GM12864 (cell line): ENCODE measurements at places on chromosomes 3 and 15.

DNA sequence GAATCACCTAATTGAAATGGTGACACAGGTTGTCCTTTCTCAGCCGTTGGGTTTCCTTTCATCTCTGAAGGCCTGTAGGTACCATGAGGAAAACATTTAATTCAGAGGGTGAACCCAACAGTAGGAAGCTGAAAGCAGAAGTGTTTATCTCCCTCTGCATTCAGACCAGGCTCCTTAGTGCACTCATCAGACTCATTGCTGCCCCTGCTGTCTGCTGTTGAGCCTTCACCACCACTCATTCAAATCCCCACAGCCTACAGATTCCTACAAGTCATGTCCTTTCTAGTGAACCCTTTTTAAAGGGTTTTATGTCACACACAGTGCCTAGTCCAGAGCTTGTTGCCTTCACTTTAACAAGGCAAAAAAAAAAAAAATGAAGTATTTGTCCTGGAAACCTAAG, 13.4 kb downstream of the WDR48 start:
- DNase-seq, result no peak

DNA sequence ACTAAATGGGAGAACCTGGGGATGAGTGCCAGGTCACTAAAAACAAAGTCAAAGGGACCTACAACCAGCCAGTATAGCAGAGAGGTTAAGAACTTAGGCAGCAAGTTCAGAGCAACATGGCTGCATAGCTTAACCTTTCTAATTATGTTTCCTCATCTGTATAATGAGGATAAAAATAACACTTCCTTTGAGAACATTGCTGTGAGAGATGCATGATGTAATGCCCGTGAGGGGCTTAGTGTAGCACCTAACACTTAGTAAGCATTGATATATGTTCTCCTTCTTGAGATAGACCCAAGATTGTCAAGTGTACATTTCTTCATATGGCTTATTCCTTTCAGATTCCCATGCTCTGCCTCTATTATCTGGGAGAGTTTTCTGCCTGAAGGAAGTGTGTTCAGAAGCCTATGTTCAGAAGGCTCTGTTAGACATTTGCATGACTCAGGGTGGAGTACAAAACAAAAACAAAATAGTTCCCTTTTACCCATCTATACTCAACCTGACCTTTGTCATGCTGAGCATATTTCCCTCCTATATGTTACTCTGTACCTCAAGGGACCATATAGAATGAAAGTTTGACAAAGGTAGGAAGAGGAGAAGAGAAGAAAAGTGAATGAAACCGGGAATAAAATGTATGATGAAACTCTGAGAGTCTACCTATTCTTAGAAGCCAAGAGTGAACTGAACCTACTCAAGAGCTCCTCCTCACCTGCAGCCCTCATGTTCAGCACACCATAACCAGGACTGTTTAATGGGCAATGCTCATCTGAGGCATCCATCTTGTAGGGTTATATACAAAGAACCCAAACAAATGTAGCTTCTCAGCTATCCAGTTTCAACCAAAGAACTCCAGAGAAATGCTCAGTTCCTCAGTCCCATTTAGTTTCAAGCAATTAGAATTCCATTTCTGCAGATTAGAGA, 70.7 kb upstream of the KCNMB2 start:
- DNase-seq, result peak; percentile 41

GRCh38 chr3:20325563-20325962, 139.6 kb upstream of the SGO1 start:
- no peak for DNase-seq

DNA sequence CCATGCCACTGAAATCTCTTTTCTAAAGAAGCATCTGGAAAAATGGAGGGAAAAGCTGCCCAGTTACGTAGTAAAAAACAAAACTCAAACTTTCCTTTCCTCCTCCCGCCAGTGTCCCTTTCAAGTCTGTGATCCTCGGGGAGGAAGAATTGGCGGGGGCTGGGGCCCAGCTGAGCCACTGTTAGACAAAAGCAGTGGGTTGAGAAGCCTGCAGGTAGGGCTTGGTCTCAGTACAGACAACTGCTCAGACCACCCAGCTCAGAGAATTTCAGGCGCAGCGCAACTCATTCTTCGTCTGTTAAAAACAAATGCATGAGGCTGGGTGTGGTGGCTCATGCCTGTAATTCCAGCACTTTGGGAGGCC, 117.1 kb downstream of the MYLK start:
- no peak for DNase-seq

- no peak for DNase-seq
Measured at GRCh38 chr3:15782429-15782828, 15.3 kb downstream of the ANKRD28 start.

- DNase-seq, result no peak
Measured at GRCh38 chr15:75606026-75606425, 19.5 kb downstream of the SNUPN start.

DNA sequence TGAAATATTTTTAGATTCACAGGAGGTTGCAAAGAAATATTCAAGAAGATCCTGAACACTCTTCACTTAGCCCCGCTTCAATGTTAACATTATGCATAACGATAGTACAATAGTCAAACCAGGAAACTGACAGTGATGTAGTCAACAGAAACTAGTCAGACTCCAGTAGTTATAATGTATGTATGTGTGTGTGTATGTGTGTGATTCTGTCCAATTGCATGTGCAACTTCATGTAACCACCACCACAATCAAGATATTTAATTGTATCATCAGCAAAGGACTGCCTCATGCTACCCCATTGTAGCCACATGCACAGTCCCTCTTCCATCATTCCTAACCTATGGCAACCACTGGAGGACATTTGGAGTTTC, 77.9 kb downstream of the APBA2 start:
- no peak for DNase-seq

DNA sequence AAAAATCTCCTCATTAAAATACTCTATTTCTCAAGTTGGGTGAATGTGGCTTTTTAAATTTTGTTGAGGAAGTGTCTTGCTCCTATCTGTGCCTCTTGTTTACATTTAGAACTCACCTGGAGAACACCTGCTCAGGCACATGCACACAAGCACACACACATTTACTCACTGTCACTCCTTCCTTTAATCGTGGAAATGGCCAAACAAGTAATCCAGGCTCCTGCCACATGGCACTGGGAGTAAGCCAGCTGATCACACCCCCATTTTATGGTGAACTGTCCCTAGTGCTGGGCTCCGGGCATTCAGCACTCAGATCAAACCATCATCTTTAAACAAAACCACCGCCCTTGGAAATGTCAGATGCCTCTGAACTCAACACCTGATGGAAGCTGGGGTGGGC, 204.7 kb upstream of the BHLHE40 start:
- DNase-seq, result no peak

DNA sequence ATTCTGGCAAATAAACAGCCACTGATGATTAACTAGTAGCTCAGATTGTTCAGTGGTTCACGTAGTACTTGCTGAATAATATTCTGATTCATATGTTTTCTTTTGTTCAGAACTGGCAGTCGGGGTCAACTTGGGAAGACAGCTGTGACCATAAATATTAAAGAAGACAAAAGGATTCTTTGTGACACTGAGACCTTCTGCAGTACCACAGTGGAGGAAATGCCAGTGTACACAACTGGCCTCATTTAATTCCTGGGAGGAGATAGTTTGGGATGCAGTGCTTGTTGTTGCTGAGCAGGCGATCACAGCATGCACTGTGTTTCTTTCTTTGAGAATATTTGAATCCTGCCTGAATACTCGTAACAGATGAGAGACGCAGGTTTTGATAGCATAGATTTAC, 26.7 kb upstream of the MCF2L2 start:
- DNase-seq, result no peak

DNA sequence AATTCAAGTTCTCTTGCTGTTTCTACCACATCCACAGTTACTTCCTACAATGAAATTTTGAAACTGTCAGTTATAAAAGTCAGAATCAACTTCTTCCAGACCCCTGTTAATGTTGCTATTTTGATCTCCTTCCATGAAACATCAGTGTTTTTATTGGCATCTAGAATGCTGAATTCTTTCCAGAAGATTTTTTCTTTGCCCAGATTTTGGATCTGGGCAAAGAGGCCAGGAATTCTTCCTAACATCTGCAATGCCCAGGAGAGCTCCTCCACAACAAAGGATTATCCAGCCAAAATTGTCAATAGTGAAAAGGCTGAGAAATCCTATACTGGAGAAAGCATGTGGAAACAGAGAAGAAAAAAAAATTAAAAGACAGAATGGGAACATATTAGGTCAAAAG, 75.5 kb downstream of the SERPINI1 start:
- DNase-seq, result no peak

- no peak for DNase-seq
Measured at GRCh38 chr15:46502667-46503066, 867.8 kb downstream of the SQOR start.

DNA sequence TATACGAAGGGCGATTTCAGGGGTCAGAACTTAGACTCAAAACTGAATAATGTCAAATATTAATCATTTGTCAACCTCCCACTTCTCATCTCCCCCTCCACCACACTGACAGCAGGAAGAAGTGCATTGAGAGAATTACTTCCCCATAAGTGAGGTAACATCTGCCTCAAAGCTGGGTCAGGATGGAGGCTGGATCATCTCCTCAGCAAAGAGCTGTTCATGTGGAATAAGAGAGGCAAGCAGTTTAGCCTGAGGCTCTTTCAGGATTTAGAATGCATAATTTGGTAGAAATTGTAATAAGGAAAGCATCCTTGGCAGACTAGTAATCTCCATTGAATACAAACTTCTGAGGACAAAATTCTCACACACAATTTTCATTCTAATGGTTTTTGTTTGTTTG, 512.1 kb downstream of the ROBO1 start:
- no peak for DNase-seq

- no peak for DNase-seq
Measured at GRCh38 chr15:50828610-50829206, 63.2 kb upstream of the SPPL2A start.

- DNase-seq, result no peak
Measured at GRCh38 chr15:26443321-26443720, 329.5 kb downstream of the GABRB3 start.

- DNase-seq, result no peak
Measured at GRCh38 chr15:29952225-29952624, 130.0 kb upstream of the TJP1 start.

DNA sequence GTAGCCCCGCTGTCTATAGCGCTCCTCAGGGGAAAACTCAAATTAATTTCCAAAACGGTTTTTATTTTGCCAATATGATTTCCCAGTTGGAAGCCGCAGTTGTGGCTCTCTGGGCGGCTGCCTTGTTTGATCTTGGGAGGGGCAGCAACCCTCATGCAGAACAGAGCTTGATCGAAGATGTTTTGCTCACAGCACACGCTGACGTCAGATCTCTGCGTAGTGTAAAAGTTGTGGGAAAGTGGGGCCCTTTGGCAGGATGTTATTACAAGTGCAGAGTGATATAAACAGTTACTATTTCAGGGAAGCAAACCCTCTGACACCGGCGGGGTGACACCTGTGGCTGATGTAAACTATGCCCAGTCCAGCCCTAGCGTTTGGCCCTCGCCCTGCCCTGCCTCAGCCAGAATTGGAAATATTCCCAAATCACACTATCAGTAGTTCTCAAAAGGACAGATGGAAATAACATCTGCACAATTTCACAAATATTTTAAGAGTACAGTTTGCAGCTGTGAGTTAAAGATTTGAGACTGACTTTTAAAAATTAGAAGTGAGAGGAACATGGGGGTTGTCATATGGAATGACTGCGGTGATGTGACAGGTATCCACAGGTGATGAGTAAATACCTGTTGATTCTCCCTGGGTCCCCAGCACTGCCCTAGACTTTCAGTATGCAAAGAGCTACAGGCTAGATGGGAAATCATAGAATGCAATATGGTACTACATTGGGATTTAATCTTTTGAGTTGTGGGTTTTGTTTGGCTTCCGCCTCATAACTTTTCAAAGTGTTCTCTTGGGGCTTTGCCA, 1.7 kb downstream of the SYNM start:
- no peak for DNase-seq

DNA sequence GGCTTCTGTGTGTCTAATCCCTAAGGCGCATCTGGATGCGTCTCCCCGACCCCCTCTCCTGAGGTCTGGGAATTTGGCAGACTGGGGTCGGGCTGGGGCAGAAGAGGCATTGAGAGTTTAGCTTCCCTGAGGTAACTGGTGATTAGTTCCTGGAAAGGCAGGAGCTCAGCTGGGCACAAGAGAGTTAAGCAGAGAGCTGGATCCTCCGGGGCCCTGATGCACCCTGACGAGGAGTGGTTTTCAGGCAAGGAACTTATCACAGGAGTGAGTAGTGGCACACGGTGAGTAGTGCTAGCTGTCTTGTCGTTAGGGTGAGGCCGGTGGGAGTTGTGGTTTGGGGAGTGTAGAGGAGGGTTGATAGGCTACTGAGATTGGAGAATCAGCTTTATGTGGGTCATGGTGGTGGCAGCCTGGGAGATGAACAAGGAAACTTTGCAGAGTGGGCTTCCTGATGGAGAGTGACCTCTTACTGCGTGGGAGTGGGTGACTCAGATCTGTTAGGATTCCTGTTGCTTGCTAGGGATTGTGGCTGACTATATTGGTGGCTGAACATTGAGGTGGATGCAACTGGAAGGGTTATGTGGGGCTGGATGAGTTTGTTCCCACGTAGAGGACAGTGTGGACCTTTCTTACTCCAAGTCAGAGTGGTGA, 897 bp downstream of the RAD54L2 start:
- DNase-seq, result no peak

GRCh38 chr15:42510258-42511006, 15.0 kb downstream of the SNAP23 start:
- no peak for DNase-seq

DNA sequence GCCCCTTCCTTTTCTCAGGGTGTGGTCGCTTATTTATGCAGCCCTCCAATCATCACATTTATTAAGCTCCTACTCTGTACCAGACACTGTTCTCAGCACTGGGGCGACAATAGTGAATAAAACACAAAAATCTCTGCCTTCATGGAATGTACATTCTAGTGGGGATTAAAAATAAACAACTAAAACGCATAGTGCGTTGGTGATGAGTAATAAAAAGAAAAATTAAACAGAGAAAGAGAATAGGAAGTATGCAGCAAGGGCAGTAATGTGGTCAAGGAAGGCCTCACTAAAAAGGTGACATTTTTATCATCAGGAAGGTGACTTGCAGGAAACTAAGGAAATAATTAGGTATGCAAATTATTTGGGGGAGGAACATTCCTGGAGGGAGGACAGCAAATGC, 5.1 kb downstream of the SLC51B start:
- DNase-seq, result no peak

DNA sequence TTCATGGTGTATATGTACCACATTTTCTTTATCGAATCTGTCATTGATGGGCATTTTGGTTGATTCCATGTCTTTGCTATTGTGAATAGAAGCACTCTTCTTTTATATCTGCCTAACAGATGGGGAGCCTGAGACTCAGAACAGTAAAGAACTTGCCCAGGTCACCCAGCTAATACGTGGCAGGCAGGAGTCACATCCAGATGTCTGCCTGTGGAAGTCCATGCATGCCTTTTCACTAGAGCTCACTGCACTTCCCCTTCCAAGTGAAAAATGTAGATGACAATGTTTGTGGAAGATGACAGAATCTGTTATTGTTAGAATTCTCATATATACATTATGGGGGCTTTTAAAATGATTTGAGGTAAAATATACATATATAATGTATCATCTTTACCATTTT, 165.0 kb downstream of the PDZRN3 start:
- DNase-seq, result no peak
